ENCODE measurements at places on chromosomes 4 and X.

- H3K4me3 ChIP-seq: no peak overlapping the region
- H3K4me1 ChIP-seq: no peaks in the 10 kb centered on the region
- no peaks in the 10 kb centered on the region for H3K27me3 ChIP-seq
- no peak for DNase-seq
Measured at GRCh38 chr4:188372829-188373228, 233.6 kb downstream of the TRIML1 start.

GRCh38 chrX:71504346-71504745, 28.6 kb upstream of the OGT start:
- H3K4me1 ChIP-seq: no peaks in the 10 kb centered on the region
- no peak for DNase-seq
- no peaks in the 10 kb centered on the region for H3K27me3 ChIP-seq

DNA sequence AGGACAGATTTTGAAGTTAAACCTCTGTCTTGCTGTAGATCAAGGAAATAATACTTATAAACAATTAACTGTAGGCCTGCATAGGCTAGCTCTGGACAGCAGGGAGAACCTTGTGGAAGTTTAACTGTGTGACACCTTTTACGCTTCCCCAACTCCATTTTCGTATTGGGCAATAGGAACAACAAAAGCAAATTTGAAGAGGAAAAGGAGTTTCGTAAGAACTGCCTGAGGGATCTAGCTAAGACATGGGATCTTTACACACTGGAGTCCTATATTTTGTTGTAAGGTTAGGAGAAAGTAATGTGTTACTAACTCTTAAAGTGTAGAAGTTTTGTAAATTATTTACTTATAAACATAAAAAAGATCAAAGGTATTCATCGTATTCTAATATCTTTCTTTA, 324.9 kb upstream of the CASK start:
- H3K27ac ChIP-seq: no peak overlapping the region
- no peak overlapping the region for H3K4me3 ChIP-seq
- no peaks in the 10 kb centered on the region for H3K27me3 ChIP-seq
- H3K4me1 ChIP-seq: no peaks in the 10 kb centered on the region

DNA sequence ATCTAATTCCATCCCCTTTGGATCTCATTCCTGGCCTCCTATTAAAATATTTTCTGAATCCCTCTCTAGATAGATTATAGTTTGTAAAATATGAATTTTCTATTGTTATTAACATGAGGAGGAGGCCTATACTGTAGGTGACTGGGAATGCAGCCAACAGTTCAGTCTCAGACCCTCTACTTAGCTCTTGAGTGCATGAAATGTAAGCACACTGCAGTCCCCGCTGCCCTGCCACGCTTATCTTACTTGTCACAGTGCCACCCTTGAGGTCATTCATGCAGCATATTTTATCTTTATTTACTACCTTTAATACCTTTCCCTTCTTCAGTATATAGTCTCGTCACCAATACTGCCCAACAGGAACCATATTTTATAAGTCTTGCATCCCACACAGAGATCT, 151.0 kb downstream of the CAMK2D start:
- H3K27me3 ChIP-seq: no peaks in the 10 kb centered on the region
- H3K4me3 ChIP-seq: no peak overlapping the region
- H3K36me3 ChIP-seq: peaks cover 36% of the 10 kb centered on the region

GRCh38 chr4:21884615-21885014, 64.0 kb downstream of the KCNIP4 start:
- no peak overlapping the region for H3K27ac ChIP-seq
- no peaks in the 10 kb centered on the region for H3K4me1 ChIP-seq
- no peaks in the 10 kb centered on the region for H3K27me3 ChIP-seq
- DNase-seq: no peak
- H3K36me3 ChIP-seq: no peaks in the 10 kb centered on the region

GRCh38 chr4:37531151-37531550, 155.0 kb downstream of the RELL1 start:
- no peak overlapping the region for H3K27ac ChIP-seq
- H3K4me1 ChIP-seq: no peaks in the 10 kb centered on the region
- H3K36me3 ChIP-seq: no peaks in the 10 kb centered on the region
- H3K4me3 ChIP-seq: no peak overlapping the region
- no peak for DNase-seq

GRCh38 chr4:39044956-39045826, 13.0 kb upstream of the TMEM156 start:
- peaks cover 10% of the 10 kb centered on the region for H3K36me3 ChIP-seq
- H3K4me1 ChIP-seq: peaks cover 75% of the 10 kb centered on the region
- DNase-seq: peak; percentile 70
- H3K4me3 ChIP-seq: peak overlapping the region; percentile 93
- peak overlapping the region; percentile 95 for H3K27ac ChIP-seq

DNA sequence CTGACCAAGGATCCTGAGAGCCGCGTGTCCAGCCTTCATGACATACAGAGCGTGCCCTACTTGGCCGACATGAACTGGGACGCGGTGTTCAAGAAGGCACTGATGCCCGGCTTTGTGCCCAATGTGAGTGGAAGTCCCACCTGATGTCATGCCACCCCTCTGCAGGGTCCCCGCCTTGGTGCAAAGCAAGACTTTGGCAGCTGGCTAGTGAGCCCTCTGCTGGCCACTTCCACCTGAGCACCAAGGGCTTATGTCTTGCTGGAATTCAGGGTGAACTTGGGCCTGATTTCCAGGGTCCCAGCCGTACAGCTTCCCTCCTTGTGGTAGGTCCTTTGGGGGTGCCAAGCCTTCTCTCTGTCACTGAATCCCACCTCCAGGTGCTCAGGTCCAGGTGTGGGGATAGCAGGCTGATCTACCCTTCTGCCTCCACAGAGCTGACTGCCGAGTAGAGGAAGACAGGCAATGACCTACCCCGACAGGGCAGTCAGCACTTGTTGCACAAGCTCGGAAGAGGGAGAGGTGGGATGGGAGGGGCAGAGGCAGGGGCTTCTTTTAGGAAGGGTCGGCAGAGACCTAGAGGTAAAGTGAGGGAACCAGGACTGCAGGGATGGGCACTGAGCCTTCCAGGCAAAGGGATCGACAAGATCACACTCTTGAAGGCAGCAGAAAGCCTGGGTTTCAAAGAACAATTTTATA, 248.1 kb downstream of the EVC2 start:
- no peaks in the 10 kb centered on the region for H3K27me3 ChIP-seq
- no peaks in the 10 kb centered on the region for H3K36me3 ChIP-seq
- no peak overlapping the region for H3K27ac ChIP-seq
- peak; percentile 71 for DNase-seq
- H3K4me1 ChIP-seq: no peaks in the 10 kb centered on the region

- H3K4me1 ChIP-seq: peaks cover 4% of the 10 kb centered on the region
- no peak for DNase-seq
- no peaks in the 10 kb centered on the region for H3K27me3 ChIP-seq
- no peak overlapping the region for H3K27ac ChIP-seq
Measured at GRCh38 chr4:184636144-184636543, 13.1 kb downstream of the CASP3 start.

DNA sequence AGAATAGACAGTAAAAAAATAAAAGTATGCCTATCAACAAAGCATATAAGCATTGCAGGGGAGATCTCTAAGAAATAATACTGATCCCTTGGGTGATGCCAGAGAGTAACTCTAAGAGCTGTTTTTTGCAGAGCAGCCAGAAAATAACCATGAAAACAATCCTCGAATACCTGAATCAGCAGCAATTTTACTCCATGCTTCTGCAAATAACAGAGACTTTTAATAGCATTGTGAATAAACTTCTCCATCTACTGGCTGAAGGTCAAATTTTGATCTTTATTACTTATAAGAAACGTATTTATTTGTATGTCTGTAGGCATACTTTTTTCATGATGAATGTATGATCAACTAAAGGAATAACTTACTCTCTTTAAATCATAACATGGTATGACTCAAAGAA, 334.5 kb downstream of the GALNTL6 start:
- DNase-seq: peak; percentile 45
- no peaks in the 10 kb centered on the region for H3K27me3 ChIP-seq
- no peak overlapping the region for H3K27ac ChIP-seq
- no peaks in the 10 kb centered on the region for H3K4me1 ChIP-seq
- H3K36me3 ChIP-seq: no peaks in the 10 kb centered on the region

DNA sequence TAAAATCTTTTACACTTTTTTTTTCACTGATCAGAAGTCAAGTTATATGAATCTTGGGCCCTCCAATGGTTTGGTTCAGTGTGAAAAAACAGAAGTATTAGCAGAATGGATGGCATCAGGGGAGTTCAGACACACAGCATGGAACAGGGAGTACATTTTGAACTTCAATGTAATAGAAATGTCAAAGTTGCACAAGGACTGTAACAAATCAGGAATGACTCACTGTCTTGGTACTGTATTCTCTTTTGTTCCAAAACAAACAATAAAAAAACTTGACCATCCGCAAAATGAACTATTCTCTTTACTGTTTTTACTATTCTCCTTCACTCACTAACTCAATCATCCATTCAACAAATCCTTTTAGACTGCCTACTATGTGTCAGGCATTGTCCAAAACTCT, 401.0 kb downstream of the FSTL5 start:
- no peak overlapping the region for H3K4me3 ChIP-seq
- H3K27ac ChIP-seq: no peak overlapping the region
- no peak for DNase-seq
- no peaks in the 10 kb centered on the region for H3K27me3 ChIP-seq

GRCh38 chrX:45422216-45422925, 221.7 kb upstream of the DIPK2B start:
- no peaks in the 10 kb centered on the region for H3K4me1 ChIP-seq
- H3K27ac ChIP-seq: no peak overlapping the region
- DNase-seq: no peak
- no peaks in the 10 kb centered on the region for H3K36me3 ChIP-seq
- H3K4me3 ChIP-seq: no peak overlapping the region

- H3K27me3 ChIP-seq: no peaks in the 10 kb centered on the region
- H3K27ac ChIP-seq: no peak overlapping the region
- H3K36me3 ChIP-seq: no peaks in the 10 kb centered on the region
Measured at GRCh38 chr4:126028876-126029275, 714.1 kb downstream of the FAT4 start.

DNA sequence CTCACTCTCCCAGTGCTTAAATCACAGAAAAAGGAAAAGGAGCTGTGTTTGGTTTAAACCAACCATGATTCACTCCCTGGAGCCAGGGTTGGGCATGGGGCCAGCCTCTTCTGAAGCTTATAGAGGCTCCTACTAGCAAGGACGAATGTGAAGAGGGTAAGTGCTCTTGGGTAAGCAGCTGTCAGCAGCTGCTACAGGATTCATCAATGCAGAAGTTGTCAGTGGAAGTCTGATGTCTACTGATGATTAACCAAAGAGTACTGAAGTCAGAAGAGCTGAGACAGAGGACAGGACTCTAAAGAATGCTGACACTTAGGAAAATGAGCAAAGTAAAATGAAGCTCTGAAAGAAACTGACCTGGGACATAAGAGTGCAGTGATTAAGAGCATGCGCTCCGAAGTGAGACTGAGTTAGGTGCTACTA, 32.7 kb upstream of the JADE1 start:
- H3K27ac ChIP-seq: no peak overlapping the region
- DNase-seq: no peak
- H3K4me1 ChIP-seq: peaks cover 6% of the 10 kb centered on the region
- H3K27me3 ChIP-seq: no peaks in the 10 kb centered on the region

- H3K27me3 ChIP-seq: no peaks in the 10 kb centered on the region
- no peak for DNase-seq
- no peaks in the 10 kb centered on the region for H3K4me1 ChIP-seq
- no peak overlapping the region for H3K4me3 ChIP-seq
- no peak overlapping the region for H3K27ac ChIP-seq
Measured at GRCh38 chrX:114101081-114101480, 482.8 kb upstream of the HTR2C start.

GRCh38 chrX:100863326-100863864, 10.8 kb downstream of the NOX1 start:
- no peak for DNase-seq
- H3K4me3 ChIP-seq: no peak overlapping the region

DNA sequence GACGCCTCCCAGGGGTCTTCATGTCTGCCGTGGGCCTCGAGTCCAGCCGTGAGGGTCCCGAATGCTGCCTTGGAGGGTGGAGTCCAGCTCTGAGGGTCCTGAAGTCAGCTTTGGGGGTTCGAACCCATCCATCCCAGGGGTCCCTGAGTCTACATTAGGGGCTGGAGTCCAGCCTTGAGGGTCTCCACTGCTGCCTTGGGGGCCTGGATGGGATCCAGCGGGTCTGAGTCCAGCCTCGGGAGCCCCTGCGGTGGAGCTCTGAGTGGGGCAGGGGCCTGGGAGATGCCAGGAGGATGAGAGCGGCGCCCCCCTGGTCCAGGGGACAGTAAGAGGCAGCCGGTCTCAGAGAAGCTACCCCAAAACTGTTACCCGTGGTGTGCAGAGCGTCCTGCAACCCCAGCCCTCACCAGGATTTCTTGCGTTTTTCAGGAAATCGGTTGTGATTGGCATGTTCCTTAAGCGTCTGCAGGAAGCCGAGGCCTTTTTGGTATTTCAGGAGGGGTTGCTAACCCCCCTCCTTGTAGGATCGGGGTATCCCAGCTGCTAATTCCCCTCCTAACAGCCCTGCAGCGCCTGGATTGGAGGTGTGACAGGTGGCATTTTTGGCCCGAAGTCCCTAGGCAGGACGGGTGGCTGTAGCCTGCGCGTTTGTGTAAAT, 1.7 kb upstream of the GTPBP6 start:
- peaks cover 11% of the 10 kb centered on the region for H3K36me3 ChIP-seq
- H3K27ac ChIP-seq: peak overlapping the region; percentile 87
- H3K4me1 ChIP-seq: peaks cover 25% of the 10 kb centered on the region

DNA sequence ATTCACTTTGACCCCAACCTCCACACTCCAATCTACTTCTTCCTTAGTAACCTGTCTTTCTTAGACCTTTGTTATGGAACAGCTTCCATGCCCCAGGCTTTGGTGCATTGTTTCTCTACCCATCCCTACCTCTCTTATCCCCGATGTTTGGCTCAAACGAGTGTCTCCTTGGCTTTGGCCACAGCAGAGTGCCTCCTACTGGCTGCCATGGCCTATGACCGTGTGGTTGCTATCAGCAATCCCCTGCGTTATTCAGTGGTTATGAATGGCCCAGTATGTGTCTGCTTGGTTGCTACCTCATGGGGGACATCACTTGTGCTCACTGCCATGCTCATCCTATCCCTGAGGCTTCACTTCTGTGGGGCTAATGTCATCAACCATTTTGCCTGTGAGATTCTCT, 344 bp downstream of the OR13H1 start:
- no peaks in the 10 kb centered on the region for H3K36me3 ChIP-seq
- no peaks in the 10 kb centered on the region for H3K4me1 ChIP-seq
- H3K27ac ChIP-seq: no peak overlapping the region
- H3K4me3 ChIP-seq: no peak overlapping the region
- peak; percentile 41 for DNase-seq
- H3K27me3 ChIP-seq: no peaks in the 10 kb centered on the region

- no peaks in the 10 kb centered on the region for H3K4me1 ChIP-seq
- H3K27me3 ChIP-seq: no peaks in the 10 kb centered on the region
- H3K27ac ChIP-seq: no peak overlapping the region
- DNase-seq: no peak
- no peaks in the 10 kb centered on the region for H3K36me3 ChIP-seq
Measured at GRCh38 chr4:123386609-123387008, 10.0 kb upstream of the SPRY1 start.

GRCh38 chr4:2402048-2402842, 16.2 kb downstream of the ZFYVE28 start:
- DNase-seq: no peak
- H3K27ac ChIP-seq: no peak overlapping the region
- H3K4me1 ChIP-seq: no peaks in the 10 kb centered on the region
- H3K27me3 ChIP-seq: no peaks in the 10 kb centered on the region
